Nucleus accumbens (tissue), 56 donors: ENCODE measurements at places on chromosomes 7 and 10.

DNA sequence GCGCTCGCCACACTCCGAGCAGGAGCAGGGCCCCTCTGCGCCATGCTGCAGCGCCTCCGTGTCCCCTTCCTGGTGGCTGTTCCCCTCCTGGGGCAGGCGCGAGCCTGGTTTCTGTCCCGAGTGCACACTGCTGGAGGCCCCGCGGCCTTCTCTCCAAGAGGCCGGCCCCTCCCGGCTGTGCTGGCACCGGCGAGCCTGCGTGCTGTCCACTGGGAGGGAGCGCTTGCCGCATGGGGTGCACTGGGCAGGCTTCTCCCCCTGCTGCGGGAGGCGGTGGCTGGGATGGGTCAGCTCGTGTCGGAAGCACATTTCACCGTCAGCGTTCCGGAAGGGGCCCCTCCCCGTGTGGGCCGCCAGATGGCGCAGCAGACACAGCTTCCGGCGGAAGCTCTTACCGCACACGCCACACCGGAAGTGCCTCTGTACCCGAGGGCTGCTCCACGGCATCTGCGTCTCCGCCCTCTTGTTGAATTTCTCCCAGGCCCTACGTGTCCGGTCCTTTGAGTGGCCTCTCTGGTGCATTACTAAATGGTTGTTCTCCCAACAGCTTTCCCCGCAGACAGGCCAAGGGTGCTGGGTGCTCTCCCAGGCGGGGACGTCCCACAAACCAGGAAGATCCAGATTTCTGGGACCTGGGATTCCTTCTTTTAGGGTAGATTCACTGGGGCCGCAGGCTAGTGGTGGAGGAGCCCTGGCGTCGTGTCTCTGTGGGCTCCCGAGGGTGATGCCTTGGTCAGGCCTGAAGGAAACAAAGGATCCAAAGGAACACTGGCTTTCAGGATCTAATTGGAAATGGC lies 18.7 kb downstream of the ZNF786 start:
- DNase-seq = no peak

DNA sequence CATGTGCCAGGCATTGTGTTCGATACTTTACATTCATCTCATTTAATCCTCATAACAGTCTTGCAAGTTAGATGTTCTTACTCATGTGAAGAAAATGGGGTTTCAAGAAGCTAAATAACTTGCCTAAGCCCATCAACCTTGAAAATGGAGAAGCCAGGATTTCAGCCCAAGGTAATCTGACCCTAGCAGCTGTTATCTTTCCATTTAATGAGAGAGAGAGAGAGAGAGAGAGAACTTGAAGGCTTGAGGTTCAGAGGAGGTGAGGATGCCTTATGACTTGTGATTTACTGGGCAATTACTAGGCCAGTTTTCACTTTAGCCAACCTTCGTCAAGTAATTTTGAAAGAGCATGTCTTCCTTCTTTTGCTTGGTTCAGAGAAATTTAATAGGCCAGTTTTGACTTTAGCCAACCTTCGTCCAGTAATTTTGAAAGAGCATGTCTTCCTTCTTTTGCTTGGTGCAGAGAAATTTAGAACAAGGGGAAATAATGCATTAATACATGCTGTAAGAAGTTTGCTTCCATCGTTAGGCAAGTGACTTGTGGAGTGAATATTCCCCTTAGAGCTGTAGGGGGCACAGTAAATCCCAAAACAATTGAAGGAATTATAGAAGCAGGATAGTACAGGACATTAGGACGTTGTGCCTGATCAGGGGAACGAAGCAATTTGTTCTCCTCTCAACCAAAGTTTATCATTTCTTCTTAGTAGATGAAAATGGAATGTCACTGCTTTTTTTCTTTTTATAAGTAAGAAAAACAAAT lies 143.0 kb upstream of the BMPER start:
- DNase-seq = no peak

GRCh38 chr7:8260871-8261694 lies 884 bp downstream of the ICA1 start:
- no peak for DNase-seq

DNA sequence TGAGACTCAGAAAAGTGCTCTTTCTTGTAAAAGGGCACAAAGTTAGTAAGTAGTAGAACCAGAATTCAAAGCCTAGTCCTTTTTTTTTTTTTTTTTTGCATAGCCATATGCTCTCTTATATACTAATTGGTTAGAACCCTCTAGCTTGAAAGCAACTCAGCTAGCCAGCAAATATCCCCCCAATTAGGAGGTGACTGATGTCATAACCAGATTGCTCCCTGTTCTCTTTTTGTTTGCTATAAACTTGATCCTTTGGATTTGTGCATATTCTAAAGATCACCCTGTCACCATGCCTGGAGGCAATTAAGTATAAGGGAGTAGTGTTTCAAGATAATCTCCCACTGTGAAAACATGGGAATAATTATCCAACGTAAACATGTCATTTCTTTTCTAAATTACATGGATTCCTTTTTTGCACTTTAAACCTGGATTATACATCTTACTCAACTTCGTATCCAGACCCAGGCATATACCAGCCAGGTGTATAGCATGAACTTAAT lies 963.4 kb downstream of the CNTNAP2 start:
- DNase-seq = no peak

DNA sequence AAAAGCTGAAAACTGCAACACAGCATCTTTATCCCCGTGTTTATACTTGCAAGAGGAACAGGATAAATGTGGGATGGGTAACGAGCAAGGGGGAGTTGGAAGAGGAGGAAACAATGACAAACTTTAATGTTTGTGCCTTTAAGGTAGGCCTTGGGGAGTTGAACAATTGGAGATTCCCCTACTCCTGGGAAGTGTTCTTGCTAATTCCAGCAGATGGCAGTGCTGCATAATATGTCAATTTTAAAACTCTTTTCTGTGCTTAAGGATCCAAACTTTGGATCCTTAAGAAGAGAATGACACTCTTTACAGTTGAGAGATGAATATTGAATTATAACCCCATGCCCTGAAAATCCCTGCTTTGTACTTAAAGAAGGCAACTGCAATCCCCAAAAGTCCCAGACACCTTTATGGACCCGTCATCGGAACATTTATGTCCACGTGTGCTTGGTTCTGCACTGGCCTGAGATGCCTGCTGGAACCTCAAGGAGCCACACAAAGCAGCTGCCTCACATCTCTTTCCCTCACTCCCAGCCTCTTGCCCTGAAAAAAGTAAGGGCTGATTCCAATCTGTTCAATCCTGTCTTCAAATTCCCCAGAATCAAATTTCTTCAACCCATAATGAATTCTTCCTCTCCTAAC lies 12.0 kb downstream of the IFIT5 start:
- no peak for DNase-seq

- DNase-seq = no peak
Observed at GRCh38 chr10:113115556-113115955, 165.5 kb downstream of the TCF7L2 start.

GRCh38 chr7:99244939-99245338 lies 27.7 kb upstream of the MYH16 start:
- DNase-seq = no peak

DNA sequence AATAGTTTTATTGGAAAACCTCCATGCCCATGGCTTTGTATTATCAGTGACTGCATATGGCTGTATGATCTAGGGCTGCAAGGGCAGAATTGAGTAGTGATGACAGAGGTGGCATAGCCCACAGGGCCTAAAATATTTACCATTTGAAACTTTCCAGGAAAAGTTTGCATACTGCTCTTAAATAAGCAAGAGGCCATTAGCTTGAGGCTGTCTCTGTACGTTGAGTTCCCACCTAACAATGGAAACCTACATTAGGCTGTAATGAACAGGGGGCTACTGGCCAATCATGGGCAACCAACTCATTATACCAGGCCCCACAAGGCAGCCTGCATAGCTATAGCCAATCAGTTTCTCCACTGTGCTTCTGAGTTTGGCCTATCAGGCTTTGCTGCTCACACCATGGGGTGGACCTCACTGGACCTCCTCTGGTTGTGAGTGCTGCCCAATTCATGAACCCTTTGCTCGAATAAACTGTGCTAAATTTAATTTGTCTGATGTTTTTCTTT lies 673 bp upstream of the ST8SIA6 start:
- DNase-seq = no peak

- no peak for DNase-seq
Observed at GRCh38 chr10:102450124-102450373, 1.3 kb downstream of the C10orf95 start.

GRCh38 chr10:33100781-33101391 lies 142.9 kb upstream of the ITGB1 start:
- DNase-seq = no peak

- no peak for DNase-seq
Observed at GRCh38 chr7:33452805-33453502, 323.6 kb downstream of the BBS9 start.

- no peak for DNase-seq
Observed at GRCh38 chr10:71752391-71753090, 20.8 kb downstream of the VSIR start.

DNA sequence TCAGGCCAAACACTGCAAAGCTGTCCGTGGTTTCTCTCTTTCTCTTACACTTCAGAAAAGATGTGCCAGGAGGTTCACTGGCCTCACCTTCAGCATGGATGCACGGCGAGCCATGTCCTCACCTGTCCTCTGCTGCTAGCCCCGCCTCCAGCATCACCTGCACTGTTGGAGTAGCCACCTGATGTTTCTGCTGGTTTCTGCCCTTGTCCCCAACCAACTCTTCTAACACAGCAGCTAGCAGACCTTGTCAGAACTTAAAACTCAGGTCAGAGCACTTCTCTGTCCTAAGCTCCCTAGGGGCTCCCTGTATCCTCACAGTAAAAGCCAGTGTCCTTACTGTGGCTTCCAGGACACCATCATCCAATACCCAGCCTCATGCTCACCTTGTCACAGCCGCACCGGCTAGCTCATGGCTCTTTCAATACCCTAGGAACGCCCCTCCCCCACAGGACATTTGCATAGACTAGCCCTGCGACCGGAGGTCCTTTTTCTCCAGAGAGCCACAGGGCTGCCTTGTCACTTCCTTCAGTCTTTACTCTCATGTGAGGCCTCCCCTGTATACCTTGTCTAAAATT lies 15.2 kb downstream of the PALD1 start:
- DNase-seq = no peak

DNA sequence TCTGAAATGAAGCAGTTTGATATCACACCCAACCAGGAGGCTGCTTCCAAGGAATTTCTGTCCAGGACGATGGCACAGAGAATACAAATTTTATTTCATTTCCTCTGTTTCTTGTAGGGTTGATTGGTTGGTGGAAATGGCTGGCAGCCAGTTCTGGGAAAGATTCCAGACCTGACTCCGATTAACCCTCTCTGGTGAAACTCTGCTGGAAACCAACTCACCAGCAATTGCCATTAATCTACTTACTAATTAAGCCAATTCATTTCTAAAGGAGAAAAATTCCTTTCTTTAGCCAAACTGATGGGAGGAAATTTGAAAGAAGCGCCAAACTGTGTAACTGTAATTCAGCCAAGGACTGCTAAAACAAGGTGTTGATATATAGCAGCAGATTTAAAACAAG lies 10.7 kb downstream of the PTF1A start:
- no peak for DNase-seq

DNA sequence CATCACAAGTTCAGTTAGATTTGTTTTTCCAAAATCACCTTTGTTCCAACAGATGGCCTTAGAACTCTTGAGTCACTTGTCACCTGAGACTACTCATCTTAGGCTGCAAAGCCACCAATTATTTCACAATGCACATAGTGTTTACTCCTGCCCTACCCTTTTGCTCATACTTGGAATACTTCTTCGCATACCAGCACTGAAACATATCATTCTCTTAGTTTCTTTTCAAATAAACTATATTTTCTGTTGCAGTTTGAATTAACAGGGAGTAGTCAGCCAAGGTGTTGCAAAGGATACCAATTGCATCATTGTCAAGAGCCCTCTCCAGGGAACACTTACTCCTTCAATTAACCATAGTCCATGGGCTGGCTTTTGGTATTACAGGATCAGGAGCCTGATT lies 71.0 kb downstream of the CASD1 start:
- DNase-seq = no peak

- no peak for DNase-seq
Observed at GRCh38 chr7:5414916-5415315, 8.7 kb downstream of the TNRC18 start.

DNA sequence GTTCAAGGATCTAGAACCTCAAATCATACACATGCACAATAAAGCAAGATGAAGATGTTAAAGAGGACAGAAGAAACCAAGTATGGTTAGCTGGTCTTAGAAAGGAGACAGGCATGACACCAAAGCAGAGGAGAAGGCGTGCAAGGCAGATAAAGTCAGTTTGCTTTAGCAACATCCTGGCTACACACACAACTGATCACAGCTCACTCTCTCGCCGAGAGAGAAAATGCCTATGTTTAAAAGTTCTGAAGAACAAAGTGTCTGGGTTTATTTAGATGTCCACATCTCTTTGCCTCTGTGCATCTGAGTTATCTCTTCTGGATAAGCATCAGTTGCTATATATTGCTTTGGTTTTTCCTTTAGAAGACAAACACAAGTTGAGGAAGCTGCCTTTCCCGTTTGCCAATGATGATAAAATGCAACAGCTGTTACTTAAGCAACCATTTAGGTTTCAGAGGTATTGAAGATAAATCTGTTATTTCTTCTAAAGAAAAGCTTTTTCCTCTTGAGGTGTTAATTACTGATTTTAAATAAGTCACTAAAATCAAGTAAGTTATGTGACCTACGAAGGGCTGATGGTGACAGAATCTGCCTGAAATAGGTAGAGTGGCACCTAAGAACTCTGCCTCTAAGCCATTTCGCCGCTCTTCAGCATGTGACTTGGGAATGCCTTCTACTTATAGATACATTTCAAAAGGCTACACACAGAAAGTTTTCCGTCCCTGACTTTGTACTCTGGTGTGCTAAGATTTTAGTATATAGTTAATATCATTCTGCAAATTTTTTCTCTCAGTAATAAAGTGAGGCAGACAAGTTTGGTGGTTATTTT lies 146.2 kb upstream of the ASAH2 start:
- no peak for DNase-seq

DNA sequence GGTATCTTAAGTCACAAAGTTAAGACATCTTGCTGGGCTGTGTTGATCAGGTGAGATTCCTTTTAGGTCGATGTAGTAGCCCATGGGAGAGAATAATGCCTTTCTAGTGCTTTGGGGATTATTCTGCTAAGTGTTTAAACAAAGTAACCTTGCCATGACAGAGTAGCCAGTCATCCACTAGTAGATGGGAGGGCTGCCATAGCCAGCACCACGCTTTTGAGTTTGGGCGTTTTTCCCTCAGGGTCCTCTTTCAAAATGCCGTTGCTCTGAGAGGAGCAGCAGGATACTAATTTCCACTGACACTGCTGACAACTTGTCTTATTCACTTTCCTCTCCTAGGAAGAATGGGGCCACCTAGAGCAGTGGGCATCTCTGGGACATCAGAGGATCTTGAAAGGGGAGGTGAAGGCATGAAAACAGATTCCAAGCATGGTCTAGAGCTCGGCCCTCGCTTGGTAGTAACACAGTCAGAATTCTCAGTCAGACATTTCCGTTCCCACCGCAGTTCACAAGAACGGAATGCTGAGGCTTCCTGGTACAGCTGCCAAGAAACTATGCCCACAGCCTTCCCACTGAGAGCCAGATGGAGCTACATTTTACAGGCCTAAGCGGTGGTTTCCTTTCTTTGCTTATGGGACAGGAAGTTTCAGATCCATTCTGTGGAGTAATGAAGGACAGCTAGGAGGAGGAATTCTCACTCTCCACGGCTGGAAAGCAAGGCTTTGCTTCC lies 15.3 kb upstream of the RSU1 start:
- no peak for DNase-seq

GRCh38 chr10:1133495-1134045 lies 77.4 kb downstream of the WDR37 start:
- DNase-seq = no peak
